Small intestine (tissue), 16 donors: ENCODE measurements at places on chromosomes 2 and 18.

DNA sequence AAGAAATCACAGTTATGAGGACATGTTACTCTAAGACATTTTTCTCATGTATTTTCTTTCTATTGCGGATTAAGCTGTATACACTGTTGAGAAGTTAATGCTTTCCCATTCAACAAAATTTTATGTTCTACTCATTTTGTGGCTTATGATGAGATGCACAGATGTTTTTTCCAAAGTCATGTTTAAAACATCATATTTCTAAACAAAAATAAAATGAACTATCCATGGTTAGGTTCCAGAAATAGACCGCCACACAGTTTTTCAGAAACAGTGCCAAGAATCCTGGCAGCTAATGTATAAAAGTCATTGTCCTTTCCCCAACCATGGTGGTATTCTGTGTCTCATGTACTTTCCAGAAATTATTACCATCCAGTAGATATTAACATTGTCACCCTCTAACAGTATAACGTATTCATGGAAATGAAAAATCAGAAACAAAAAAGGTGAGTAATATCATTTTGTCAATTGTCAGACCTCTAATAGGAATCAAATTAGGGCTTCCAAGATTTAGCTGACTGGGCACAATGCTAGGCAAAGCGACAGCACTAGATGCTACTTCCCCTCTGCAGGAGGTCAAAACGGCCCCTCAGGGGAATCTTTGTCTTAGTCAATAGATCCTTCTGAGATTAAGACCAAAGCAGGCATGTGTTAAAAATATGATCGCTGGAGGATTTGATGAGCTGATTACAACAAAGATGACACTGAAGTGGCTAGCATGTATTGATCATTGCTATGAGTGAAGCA, 54.4 kb upstream of the ZNF397 start:
- H3K27ac ChIP-seq, result no peak overlapping the region
- H3K4me3 ChIP-seq, result no peak overlapping the region
- no peaks in the 10 kb centered on the region for H3K4me1 ChIP-seq
- no peak for DNase-seq
- no peaks in the 10 kb centered on the region for H3K36me3 ChIP-seq

DNA sequence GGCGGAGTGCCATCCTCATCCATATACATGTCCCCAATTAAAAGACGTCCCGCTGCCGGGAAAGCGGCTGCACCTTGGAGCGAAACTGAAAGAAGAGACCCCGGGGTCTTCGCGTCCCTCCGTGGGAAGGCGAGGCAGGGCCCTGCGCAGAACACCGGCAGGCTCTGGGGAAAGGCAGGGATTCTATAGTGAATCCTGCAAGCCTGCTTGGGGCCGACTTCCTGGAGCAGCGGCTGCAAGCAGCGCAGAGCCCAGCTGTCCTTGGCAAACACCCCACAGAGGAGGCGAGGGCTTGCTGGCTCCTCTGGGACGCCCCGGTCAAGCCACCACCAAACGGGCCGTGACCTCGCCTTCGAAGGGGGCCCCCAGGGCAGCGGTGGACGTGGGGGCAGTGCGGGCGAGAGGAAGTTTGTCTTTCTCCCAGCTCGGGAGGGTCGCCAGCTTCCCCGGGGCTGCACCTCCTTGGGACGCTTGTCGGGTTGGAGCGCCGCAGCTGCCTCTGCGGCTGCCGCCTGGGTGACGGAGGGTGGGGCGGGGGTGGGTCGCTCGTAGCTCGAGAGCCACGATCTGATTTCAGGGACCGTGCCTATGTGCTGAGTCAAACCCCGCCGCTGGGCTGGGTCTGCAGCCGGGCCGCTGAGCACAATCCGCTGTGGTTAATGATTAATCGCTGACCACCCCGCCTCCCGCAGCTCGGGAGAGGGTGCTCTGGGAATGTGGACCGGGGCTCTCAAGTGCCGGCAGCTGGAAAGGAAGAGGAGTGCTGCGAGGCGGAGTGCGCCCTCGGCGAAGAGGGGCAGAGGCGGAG, 486 bp upstream of the GPR39 start:
- H3K27ac ChIP-seq, result peak overlapping the region; percentile 97
- H3K4me3 ChIP-seq, result peak overlapping the region; percentile 25
- H3K27me3 ChIP-seq, result no peaks in the 10 kb centered on the region
- H3K36me3 ChIP-seq, result no peaks in the 10 kb centered on the region
- DNase-seq, result peak; percentile 98

GRCh38 chr2:180374502-180375281, 367.6 kb upstream of the CWC22 start:
- H3K36me3 ChIP-seq, result no peaks in the 10 kb centered on the region
- H3K4me1 ChIP-seq, result no peaks in the 10 kb centered on the region
- no peak overlapping the region for H3K27ac ChIP-seq
- no peaks in the 10 kb centered on the region for H3K27me3 ChIP-seq
- no peak for DNase-seq
- no peak overlapping the region for H3K4me3 ChIP-seq

- peaks cover 4% of the 10 kb centered on the region for H3K4me1 ChIP-seq
- DNase-seq, result no peak
- H3K4me3 ChIP-seq, result no peak overlapping the region
- no peak overlapping the region for H3K27ac ChIP-seq
Measured at GRCh38 chr18:10057401-10057893, 143.6 kb downstream of the VAPA start.

- peaks cover 3% of the 10 kb centered on the region for H3K27me3 ChIP-seq
- DNase-seq, result no peak
- H3K4me3 ChIP-seq, result no peak overlapping the region
- H3K36me3 ChIP-seq, result no peaks in the 10 kb centered on the region
Measured at GRCh38 chr2:206230060-206230762, 44.3 kb upstream of the ZDBF2 start.

GRCh38 chr18:3107740-3108151, 94.8 kb upstream of the LPIN2 start:
- H3K27ac ChIP-seq, result no peak overlapping the region
- DNase-seq, result no peak
- H3K36me3 ChIP-seq, result no peaks in the 10 kb centered on the region
- H3K4me3 ChIP-seq, result no peak overlapping the region

GRCh38 chr2:96093528-96093927, 22.8 kb downstream of the ADRA2B start:
- H3K27me3 ChIP-seq, result no peaks in the 10 kb centered on the region
- H3K4me3 ChIP-seq, result no peak overlapping the region
- no peak for DNase-seq
- no peak overlapping the region for H3K27ac ChIP-seq
- H3K4me1 ChIP-seq, result no peaks in the 10 kb centered on the region
- H3K36me3 ChIP-seq, result no peaks in the 10 kb centered on the region

- DNase-seq, result no peak
- peaks cover 11% of the 10 kb centered on the region for H3K4me1 ChIP-seq
- no peak overlapping the region for H3K27ac ChIP-seq
- no peaks in the 10 kb centered on the region for H3K36me3 ChIP-seq
Measured at GRCh38 chr2:203532957-203533658, 2.0 kb downstream of the RAPH1 start.
